Myometrial cell (primary cell): ENCODE measurements at places on chromosomes 3 and 15. TPM values are rescaled to one million over a fixed set of nuclear protein-coding genes. Genes with fewer than 3 reads are reported as not detected.

SLC6A11 gene
- not detected in 2 replicates for total RNA-seq

GOLGA8T gene
- total RNA-seq, result not detected in 2 replicates

ISLR gene
- total RNA-seq, result 136 and 187 TPM in 2 replicates

FEZF2 gene
- not detected in 2 replicates for total RNA-seq

THSD4 gene
- 60.5 and 93.6 TPM in 2 replicates for total RNA-seq

GRK7 gene
- total RNA-seq, result under 0.01 TPM in 1 of 2 replicates, not detected in the other

GOLGA6B gene
- total RNA-seq, result not detected in 2 replicates

CPA3 gene
- total RNA-seq, result 0.29 TPM in 1 of 2 replicates, not detected in the other

CSTA gene
- 0.89 TPM in 1 of 2 replicates, not detected in the other for total RNA-seq

GOLGA6L9 gene
- under 0.01 and 1.6 TPM in 2 replicates for total RNA-seq
